ENCODE measurements at places on chromosomes 12 and 14.

DNA sequence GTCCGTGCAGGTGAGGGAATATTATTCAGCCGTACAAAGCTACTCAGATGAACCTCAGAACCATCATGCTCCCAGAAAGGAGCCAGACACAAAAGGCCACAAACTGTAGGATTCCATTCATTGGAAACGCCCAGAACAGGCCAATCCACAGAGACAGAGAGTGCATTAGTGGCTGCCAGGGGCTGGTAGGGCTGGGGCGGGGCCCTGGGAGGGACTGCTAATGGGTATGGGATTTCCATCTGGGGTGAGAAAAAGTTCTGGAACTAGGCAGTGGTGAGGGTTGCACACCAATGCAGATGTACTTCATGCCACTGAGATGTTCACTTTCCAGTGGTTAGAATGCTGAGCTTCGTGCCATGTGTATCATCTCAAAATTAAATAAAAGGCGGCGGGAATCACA, 101.1 kb downstream of the RFLNA start:
- no peak for DNase-seq

DNA sequence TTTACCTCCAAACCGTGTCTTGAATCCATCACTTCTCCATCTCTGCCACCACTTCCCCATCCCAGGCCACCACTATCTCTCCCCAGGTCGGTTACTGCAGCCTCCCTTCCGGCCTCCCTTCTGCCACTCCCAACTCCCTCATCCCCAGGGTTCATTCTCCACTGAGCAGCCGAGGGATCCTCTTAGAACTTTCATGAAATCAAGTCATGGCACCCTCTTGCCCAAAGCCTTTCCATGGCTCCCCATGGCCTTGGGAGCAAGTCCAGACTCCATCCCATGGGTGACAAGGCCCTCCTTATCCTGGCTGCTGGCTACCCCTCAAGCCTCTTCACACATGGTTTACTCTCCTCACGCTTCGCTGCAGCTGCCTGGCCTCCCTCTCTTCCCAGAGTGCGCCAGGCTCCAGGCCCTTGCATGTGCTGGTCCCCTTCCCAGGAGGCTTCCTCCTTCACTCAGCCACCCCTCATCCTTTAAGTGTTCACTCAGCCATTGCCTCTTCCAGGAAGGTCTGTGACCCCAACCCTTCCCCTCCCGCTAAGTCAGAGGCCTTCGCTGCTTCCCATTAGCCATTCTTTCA, 17.9 kb upstream of the SH2B3 start:
- DNase-seq: no peak

- no peak for DNase-seq
These were observed 284.5 kb downstream of the CACNA1C start for GRCh38 chr12:2337031-2338010.

GRCh38 chr14:81143793-81144192, 77.0 kb downstream of the GTF2A1 start:
- no peak for DNase-seq

DNA sequence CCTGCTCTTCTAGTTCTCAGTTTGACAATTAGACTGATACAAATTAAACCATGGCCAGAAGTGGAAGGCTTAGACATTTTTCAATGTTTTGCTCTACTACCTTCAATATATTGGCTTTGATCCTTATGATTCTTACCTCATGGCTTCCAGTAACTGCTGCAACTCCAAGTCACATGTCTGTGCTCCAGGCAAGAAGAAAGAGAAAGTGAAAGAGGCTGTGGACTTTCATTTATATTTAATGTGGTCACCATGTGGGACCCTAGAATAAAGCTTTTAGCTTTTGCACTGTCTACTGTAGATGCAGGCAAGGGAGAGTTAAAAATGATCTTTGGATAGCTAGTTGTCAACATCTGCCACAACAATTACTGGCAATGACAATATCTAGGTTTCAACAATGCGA, 214.3 kb upstream of the PDE3A start:
- DNase-seq: no peak

GRCh38 chr14:67425608-67426007, 13.6 kb upstream of the PLEK2 start:
- no peak for DNase-seq

DNA sequence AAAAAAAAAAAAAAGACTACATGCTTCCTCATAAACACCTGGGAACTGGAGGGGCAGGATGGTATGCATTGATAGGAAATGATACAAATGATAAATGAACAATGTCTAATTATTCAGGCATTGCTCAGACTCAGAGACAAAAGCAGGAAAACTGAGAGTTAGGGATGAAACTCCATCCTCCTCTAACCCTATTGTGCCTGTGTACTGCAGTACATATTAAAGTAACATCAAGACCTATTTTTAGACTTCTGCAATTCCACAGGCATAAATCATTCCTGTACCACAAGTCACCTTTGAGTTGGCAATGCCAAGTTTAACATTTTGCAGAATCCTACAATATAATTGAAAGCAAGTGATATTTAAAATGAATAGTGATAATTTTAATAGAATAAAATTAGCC, 156.5 kb upstream of the USP15 start:
- DNase-seq: no peak

DNA sequence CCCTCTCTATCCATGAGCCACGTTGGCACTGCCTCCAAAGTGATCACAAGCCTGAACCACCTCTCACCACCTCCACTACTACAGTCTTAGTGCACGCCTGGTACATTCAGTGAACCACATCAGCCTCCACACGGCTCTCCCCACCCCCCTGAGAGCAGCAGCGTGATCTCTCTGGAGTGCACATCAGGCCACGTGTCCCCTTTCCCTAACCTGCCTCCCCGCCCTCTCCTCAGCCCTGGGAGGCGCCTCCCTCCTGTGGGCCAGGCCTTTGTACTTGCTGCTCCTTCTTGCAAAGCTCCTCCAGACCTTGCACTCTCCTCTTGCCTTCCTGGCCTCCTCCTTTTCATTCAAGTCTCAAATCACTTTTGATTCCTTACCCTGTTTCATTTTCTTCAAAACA, 49.8 kb downstream of the SLC6A12 start:
- DNase-seq: no peak

- no peak for DNase-seq
These were observed 603 bp upstream of the ENDOU start for GRCh38 chr12:47725893-47726292.

- DNase-seq: no peak
These were observed 52.8 kb downstream of the ARF6 start for GRCh38 chr14:49945448-49946319.

DNA sequence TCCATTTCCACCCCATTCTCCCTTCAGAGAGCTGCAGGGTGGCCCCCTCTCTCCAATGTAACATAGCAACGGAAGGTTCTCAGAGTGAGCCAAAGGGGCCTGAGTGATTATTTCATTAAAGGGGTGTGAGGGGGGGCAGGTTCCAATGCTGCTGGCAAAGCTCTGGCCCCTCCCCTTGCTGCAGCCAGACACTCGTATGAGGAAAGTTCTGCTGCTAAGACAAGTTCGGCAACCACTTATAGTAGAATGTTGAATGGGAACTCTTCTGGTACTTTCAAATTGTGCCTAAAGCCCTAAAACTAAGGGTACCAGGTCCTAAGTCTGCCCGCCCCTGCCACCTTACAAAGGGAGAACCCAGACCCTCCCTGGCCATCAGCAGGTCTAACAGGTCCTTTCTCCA, 49.8 kb downstream of the PLEKHG3 start:
- DNase-seq: no peak

DNA sequence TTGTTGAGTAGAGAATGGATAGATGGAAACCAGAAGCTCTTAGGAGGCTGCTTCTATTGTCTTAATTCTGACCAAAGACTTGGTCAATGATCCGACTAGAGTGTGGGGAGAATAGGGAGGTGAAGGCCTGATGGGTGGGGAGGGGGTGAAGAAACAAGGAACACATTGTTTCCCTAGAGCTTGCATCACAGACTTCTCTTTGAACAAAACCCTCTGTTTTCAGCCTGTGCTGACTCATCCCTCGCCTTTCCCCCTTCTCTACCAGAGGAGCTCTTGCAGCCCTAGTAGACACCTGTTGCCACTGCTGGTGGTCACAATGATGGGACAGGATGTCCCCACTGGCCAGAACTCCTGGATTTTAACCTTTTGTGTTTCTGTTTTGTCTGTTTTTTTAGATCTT, 46.8 kb upstream of the CISTR start:
- no peak for DNase-seq

- DNase-seq: peak; percentile 41
These were observed 154.4 kb downstream of the CALM1 start for GRCh38 chr14:90551070-90551704.

DNA sequence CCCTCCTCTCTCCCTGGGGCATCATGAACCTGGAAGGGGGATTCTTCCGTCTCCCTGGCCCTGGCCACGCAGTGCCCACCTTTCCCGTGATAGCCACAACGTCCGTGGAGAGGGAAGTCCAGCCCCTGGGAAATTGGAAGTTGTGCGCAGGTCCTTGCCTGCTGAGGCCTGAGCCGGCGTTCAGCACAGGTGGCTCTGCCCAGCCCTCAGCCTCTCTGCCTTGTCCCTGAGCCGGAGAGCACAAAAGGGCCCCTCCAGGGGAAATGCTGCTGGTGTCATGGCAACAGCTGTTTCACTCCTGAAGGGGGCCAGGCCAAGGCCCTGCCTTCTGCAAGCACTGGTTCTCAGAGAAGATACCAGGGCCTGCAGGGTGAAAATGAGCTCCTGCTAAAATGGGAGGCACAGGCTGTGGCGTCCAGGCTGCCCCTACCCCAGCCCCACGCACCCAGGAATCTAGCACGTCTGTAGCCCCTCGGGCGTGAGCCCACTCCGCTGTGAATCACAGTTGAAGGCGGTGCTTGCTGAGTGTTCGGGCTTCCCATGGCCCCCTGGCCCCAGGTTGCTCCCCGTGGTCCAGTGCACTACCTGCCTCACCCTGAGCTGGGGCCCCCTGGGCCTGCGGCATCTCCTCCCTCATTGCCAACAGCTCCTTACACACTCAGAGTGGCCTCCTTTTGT, 149.4 kb downstream of the ADGRD1 start:
- peak; percentile 67 for DNase-seq

- DNase-seq: no peak
These were observed 88.8 kb downstream of the SLC25A21 start for GRCh38 chr14:37083599-37083998.

DNA sequence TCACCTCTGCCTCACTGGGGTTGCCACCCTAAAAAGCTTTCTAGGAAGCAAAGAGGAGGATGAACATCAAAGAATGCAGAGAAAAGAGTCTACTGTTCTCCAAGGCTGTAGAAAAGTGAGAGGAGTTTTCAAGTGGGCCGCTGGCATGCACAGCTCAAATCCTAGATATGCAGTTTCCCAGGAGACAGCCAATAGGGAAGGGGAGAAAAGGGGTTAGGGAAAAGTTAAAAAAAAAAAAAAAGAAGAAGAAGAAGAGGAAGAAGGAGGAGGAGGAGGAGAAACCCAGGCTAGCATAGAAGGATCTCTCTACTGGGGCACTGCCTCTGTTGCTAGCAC, 682 bp downstream of the BATF start:
- no peak for DNase-seq

GRCh38 chr14:31270196-31270772, 62.7 kb upstream of the HECTD1 start:
- no peak for DNase-seq

DNA sequence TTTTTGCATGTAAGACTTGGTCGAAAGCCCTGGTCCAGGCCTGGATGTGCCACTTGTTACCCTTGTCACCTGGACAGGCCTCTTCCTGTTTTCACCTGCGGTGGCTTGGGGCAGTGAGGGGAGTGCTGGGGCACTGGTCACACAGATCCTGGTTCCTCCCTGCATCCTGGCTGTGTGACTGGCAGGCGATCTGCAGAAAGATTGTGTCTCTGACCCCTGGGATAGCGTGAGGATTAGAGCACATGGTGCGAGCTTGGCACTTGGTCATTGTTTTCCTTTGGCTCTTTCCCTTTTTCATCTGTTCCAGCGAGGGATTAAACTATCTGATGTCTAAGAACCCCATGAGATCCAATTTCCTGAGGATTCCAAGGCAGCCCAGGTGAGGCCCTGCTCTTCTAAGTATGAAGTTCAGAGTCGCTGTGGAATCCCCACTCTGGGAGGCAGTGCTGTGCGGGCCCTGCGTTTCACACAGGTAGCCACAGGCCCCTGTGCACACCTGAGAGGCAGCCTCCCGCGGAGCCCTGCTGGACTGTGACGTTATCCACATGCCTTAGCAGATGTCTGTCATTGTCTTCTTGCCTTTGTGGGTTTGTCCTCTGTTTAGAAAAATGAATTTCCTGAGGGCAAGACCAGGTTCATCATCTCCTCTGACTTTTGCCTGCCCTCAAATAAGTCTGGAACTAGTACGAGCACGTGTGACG, 288.4 kb downstream of the CACNA1C start:
- no peak for DNase-seq

GRCh38 chr14:20686386-20687143, 2.0 kb upstream of the ANG start:
- DNase-seq: no peak

DNA sequence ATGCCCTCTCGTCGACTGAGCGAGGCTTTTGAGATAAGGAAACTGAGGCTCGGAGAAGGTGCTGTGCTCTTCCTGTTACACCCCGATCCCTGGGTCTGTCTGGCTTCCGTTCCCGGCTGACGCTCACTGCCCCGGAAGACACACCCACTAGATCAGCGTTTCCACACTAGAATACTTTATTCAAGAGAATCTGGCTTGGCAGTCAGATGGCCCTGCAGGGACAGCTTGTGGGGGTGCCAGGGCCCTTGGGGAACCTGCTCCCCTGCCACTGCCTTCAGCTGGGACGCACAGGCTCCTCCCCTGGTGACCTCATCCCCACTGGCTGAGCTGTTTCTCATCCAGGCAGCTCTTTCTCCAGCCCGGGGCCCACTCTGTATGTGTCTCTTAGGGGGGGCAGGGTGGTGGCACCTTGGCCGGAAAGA, 13.7 kb downstream of the PGF start:
- peak; percentile 88 for DNase-seq

DNA sequence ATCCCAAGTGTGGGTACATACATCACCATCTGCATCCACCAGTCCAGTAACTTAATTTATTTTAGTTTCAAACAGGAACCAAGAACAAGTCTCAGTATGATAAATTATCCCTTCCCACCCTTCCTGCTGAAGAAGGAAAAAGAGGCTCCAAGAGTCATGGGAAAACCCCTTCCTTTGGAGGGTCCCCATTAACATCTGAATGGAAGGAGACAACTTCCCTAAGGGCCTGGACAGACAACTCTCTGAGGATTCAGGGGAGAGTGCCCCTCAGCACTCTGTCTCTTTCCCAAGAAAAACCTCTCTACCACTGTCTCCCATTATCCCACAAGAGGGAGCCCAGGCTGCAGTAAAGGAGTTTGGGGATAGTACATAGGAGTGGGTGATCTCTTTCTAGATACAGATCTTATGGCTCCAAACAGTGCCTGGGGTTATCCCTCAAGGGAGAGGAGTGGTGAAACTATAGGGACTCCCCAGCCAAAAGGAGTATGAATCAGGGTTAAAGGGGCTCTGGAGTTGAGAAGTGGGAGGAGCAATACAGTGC, 6.2 kb downstream of the WNT10B start:
- no peak for DNase-seq
